ENCODE measurements at places on chromosomes 5 and 9.

GRCh38 chr9:113998114-113998513 is 80.0 kb downstream of the AMBP start:
- no peak for DNase-seq

GRCh38 chr9:70318002-70318401 is 59.2 kb downstream of the SMC5 start:
- no peak for DNase-seq

DNA sequence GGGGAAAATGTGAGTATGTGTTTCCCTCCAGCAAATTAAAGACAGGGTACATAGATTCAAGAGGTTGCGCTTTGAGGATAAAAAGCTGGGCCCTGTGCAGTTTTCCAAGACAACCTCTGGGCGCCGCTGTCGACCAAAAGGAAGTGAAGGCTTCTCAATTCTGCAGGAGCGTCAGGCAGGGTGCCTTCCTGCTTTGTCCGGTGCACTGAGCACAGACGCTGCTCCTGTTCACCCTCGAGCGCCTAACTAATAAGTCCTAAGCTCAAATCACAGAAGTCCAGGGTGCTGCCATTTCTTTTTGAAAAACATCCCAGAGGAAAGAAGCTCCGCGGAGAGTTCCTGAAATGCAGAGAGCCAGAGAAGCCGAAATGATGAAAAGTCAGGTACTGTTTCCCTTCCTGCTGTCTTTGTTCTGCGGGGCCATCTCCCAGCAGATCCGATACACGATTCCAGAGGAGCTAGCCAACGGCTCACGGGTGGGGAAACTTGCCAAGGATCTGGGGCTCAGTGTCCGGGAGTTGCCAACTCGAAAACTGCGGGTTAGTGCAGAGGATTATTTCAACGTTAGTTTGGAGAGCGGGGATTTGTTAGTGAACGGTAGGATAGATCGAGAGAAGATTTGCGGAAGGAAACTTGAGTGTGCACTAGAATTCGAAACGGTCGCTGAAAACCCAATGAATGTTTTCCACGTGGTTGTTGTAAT is at the start of gene PCDHGB1:
Gene PCDHGB1 (plus strand): TSS at position 183 of the 703 bp plus-strand sequence. CDS start 162 bp downstream, at position 345.
- no peak for DNase-seq

DNA sequence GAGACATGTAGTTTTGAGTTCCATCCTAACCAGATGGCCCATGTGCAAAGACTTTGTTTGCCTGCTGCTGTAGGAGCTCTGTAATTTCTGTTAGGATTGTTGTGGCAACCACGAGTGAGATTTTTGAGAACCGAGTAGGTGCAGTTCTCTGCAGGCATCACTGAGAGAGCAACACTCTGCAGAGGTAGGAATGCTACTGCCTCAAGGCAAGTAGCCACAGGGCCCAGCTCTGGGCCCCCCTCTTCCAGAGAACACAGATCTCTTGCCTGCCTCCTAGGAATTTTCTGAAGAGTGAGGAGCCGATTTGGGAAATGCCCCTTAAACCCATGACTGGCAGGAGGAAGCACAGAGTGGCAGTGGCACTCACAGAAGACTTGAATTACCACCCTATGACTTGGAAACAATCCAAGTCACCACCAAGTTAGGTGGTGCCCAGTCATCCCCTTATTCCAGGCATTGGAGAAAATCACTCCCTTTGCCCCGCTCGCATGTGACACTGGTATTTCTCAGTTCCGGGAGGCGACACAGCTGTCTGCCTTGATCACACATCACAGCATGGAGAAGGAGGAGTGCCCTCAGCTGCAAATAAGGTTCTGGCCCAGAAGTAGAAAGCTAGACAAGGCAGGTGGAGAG is 52.5 kb upstream of the SLC2A8 start:
- DNase-seq = no peak

GRCh38 chr5:33973271-33973670 is 11.2 kb downstream of the SLC45A2 start:
- DNase-seq = no peak

GRCh38 chr5:132546108-132546507 is 2.8 kb upstream of the IL5 start:
- DNase-seq = no peak

DNA sequence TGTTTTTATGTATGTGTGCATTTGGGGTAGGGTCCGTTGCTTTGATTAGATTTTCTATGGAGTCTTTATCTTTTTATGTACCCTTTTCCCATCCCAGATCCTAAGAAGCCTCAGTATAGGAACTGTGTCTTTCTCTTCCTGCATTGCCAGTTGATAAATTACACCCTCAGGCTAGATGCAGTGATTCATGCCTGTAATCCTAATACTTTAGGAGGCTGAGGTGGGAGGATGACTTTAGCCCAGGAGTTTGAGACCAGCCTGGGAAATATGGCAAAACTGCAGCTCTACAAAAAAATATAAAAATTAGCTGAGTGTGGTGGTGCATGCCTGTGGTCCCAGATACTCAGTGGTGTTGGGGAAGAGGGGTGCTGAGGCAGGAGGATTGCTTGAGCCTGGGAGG is 40.2 kb downstream of the NLN start:
- no peak for DNase-seq

DNA sequence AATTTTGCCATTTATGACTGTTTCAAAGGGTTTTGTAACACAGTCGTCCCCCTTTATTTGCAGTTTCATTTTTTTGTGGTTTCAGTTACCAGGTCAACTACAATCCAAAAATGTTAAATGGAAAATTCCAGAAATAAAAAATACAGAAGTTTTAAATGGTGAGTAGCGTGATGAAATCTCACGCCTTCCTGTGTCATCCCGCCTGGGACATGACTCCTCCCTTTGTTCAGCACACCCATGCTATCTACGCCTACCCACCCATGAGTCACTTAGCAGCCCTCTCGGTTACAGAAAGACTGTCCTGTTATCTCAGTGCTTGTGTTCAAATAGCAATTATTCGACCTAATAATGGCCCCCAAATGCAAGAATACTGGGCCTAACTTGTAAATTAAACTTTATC is 765.3 kb upstream of the ADAMTS16 start:
- DNase-seq = no peak

- DNase-seq = no peak
These were observed 2.3 kb upstream of the PTGER4 start for GRCh38 chr5:40677456-40677855.

GRCh38 chr5:100322483-100322882 is 212.7 kb upstream of the FAM174A start:
- no peak for DNase-seq

GRCh38 chr9:77959803-77960202 is 71.8 kb downstream of the GNAQ start:
- no peak for DNase-seq

GRCh38 chr5:3307982-3308621 is 287.5 kb upstream of the IRX1 start:
- no peak for DNase-seq

DNA sequence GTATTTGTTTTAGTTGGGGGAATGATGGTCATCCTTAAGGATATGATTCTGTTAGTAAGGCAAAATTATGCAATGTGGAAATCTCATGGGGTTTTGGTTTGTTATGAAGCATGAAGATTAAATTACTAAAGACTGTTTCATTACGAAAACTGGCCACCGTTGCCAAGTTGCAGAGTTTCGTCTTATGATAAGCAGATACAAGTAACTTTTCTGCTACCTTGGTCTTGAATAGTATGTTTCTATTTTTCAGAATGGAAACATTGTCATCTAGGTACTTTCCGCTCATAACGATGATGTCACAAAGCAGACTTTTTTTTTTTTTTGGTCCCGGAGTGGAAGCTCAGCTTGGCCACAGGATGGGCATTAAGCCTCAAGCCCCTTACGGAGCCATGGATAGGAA is 4.2 kb downstream of the CCNI2 start:
- DNase-seq = no peak

DNA sequence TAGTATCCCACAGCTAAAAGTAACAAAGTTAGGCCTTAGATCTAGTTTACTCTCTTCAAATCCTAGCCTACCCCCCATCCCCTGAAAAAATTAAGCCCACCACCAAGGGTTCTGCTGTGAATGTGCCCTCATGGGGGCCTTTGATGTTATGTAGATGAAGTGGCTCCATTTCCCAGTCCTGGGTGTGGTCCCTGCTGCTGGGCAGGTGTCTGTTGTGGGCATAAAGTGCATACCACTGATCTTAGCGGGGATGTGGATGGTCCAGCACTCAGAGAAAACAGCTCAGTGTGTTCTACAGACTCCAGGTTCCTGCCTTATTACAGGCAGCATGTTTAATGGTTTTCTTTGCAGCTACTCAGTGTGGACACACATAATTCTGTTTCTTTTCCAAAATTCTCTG is 1.9 kb downstream of the PCBD2 start:
- DNase-seq = no peak

DNA sequence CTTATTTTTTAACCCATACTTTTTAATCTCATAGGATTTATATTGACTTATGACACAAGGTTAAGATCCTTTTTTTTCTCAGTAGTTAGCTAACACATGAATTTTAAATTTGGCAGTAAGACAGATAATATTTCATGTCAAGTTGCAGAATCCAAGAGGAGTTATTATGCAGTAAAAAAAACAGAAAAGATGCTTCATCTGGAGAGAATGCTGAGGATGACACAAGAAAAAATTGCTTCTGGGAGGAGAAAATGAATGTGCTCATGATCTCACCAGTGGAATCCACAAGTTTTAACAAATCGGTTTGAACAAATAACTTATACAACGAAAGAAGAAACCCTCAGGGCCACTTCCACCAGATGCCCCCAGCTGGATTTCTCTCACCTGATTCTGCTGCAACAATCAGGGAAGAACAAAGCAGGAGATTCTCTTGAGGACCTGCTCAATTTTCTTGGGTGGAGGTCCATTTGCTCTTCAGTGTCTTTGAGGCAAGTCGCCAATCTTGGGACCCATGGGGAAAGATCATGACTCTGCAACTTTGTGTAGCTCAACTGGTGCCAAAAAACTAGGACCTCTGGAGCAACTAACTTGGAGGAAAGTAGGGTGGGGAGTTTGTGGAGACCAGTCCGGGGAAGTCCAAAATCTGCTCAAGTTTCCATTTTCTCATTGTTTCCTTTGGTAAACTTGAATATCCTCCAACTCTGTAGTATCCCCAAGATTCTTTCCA is 50.5 kb upstream of the TNFSF15 start:
- no peak for DNase-seq

- DNase-seq = no peak
These were observed 336.0 kb downstream of the PDE4D start for GRCh38 chr5:59557572-59557971.

DNA sequence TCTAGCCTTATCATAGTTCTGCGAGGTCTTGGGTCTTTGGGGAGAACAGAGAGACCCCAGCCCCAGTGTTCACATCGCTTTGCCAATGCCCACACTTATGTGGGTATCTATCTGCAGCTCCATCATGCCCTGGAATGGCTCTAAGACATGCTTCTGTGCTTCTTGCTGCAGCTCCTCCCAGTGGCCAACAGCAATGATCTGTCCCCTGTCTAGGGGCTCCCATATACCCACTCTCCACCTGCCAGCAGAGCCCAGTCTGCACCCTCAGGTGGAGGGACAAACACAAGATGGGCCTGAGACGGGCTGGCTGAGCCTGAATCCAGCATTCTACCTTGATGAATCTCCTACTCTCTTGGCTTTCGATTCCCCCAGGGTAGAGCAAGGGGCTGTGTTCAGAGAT is 14.6 kb upstream of the DAP start:
- no peak for DNase-seq

- no peak for DNase-seq
These were observed 149.0 kb downstream of the AUH start for GRCh38 chr9:91212596-91213243.

DNA sequence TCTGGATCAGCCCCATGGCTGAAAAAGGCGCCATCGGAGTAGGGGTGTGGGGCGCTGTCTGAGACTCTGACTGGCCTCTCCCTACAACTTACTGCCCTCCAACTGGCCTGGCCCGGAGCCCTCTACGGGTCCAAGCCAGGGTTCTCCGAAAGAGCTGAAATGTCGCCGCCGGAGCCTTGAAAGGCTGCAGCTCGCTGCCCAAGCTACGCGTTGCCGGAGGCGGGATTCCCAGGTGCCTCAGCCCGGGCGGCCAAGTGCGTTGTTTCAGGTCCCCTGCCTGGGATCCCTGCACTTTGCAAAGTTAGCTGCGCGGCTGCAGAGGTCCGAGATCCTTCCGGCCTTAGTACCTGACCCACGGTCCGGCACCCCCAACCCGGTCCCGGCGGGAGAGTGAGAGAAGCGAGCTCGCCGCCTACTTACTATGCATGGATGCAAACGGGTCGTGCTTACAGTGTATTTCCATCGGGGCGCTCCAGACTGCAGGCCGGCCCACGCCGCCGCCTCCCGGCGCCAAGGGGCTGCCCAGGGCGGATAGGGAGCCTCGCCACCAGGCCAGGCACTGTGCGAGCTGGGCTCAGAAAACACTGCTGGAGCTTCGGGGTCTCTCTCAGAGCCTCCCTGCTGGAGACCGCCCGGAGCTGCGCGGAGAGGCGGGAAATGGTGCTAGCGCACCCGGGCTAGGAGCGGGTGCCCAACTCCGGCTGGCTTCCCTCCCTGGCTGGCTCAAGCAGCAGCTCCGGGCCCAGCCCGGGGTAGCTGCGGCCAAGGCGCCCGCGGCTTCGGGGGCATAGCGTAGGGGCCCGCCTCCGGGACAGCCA is 7.7 kb downstream of the PAX5 start:
- DNase-seq = no peak

- DNase-seq = peak; percentile 39
These were observed 423 bp upstream of the ABCA2 start for GRCh38 chr9:137028263-137029057.

DNA sequence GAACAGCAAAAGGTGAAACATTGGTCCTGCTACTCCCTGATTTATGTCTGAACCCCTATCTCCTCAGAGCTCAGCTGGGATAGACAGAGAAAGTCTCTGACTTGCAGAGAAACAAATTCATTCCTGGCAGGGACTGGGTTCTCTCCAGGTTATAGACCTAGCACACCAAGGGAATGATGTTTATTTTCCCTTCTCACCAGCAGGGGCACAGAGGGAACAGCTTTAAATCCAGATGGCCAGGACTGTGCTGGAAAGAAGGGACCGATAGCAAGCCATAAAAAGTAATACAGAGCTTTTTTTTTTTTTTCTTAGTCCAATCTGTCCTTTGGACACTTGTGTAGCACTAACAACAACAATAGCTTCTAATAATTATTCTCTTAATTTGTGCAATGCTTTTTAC is 141.1 kb upstream of the C9orf72 start:
- no peak for DNase-seq

DNA sequence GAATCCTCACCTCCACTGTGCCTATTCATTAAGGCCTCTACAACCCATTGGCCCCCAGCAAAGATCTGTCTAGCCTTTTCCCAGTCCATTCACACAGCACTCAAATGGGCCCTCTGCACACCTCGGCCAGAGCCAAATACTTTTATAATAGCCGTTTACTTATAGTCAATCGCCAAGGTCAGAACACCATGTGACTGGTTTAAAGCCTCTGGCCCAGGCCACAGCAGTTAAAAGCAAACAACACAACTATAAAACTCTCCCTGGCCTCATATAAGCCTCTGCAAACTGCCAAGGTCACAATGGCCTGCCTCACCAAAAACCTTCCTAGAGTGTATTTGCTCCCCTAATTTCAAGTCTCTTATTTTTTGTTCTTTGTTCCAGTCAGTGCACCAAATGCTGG is 562.6 kb downstream of the CAAP1 start:
- no peak for DNase-seq

- no peak for DNase-seq
These were observed 300.9 kb downstream of the RFX3 start for GRCh38 chr9:3224931-3225330.

- DNase-seq = no peak
These were observed 82.4 kb upstream of the ADRA1B start for GRCh38 chr5:159833846-159834245.
